ENCODE measurements at places on chromosomes 11 and 22.

- no peak for DNase-seq
These were observed 6.0 kb upstream of the MAPK11 start for GRCh38 chr22:50276143-50276542.

DNA sequence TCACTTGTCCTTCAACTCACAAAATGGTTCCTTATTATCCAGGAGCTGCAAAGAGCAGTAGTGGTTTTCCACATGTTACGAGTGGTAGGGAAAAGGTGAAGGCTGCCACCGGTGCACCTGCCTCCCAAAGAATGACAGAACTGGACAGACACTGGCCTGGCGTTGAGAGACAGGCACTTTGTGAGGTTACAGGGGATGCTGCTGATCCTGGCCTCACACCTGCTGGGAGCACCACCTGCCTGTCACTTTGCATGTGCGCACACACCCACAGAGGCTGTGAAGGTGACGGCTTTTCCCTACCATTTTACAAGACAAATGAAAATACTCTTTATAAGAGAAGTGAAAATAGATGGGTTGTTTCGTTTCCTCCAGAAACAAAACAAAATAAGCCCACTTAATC, 175.3 kb upstream of the B3GAT1 start:
- DNase-seq: no peak

DNA sequence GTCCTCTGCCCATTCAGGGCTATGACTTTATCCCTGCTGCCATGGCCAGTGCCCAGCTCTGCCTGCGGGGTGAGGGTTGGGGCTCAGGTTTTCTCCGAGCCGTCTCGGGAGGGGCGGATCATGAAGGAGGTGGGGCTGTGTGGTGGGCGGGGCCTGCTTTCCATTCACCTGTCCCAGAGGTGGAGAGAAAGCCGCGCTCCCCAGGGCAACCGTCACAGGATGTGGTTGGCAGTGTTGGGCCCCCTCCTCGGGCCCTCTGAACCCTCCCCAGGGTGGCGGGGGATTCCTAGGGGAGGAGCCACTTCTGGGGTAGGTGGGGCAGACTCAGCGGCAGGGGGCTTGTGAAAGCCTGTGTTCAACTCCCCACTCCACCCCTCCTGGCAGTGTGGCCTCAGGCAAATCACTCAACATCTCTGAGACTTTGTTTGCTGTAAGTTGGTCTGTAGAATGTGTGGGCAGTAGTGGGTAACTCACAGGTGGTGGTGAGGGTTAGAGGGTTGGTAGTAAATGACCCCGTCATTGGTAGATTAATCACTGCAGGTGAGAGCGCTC, 50.3 kb downstream of the CD6 start:
- no peak for DNase-seq

GRCh38 chr22:43516996-43517635, 105.3 kb downstream of the MPPED1 start:
- DNase-seq: no peak

DNA sequence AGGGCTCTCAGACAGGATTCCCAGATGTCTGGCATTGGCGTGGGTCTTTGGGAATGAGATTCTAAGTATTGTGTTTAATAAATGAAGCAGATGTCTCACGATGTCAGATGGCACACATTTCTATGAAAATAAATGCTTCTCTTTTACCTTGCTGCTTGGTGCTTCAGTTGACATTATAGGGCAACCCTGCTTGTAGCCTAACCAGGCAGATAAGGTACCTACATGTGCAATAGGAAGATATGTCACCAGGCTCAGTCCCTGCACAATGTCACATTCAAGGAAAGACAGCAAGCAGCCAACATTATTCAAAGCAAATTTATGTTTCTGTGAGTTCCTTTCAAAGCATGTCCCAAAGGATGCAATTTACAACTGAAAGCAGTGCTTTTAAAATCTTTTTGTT, 43.4 kb upstream of the SYN3 start:
- no peak for DNase-seq

- no peak for DNase-seq
These were observed 64.0 kb downstream of the RPUSD4 start for GRCh38 chr11:126147208-126148111.

- no peak for DNase-seq
These were observed 162.5 kb downstream of the SWAP70 start for GRCh38 chr11:9826390-9826789.

GRCh38 chr11:113960702-113961330, 14.1 kb upstream of the HTR3A start:
- DNase-seq: no peak

DNA sequence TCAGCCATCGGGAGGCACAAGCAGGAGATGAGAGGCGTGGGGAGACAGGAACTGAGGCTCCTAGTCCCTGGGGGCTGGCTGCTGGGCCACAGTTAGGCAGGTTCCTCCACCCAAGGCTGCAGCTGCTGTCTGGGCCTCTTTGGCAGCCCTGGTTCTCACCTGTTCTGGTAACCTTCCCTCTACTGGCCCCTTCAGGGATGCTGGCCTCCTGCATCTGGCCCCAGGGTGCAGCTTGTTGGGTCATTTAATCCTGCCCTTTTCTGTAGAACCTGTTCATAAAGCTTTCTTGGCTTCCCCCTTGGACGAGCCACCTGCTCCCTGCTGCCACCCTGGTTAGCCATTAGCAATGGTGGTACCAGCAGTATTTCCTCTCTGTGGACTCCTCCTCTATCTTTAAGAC, 5.5 kb downstream of the USH1C start:
- DNase-seq: no peak

DNA sequence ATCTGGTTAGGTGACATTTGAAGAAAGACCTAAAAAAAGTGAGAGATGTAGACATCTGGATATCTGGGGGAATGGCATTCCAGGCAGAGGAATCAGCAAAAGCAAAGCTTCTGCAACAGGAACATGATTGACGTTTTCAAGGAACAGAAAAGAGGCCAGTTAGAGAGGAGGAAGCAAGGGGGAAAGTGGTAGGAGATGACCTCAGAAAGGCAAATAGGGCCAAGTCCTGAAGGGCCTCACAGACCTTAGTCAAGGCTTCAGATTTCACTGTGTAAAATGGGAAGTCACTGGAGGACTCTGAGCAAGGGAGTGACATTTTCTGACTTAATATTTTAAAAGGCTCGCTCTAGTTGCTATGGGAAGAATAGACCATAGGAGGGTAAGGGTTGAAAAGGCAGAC, 9.7 kb downstream of the DEUP1 start:
- DNase-seq: no peak

Data from hepatic stellate cell (primary cell).